ENCODE measurements at places on chromosomes 6 and 20. TPM values are rescaled to one million over a fixed set of nuclear protein-coding genes. Genes with fewer than 3 reads are reported as not detected.

DNA sequence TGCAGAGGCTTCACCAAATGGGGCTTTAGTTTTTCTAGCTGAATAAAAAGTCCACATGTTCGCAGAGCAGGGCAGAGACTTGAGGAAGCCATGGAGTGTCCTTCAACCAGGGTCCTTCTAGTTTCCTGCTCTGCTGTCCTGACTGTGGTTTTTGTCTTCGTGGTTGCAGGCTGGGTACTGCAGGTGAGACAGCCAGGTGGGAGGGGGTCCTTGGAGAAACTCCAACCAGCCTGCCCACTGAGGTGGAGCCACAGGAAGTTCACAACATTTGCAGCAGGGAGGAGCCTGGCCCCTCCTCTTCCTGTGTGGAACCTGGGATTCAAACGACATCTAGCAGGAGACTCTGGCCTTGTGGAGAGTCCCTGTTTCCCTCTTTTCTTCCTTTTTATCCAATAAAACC is 68.8 kb upstream of the MYLIP start:
- no peak for DNase-seq
- H3K27ac ChIP-seq: no peak overlapping the region
- H3K27me3 ChIP-seq: peaks cover 4% of the 10 kb centered on the region
- H3K4me1 ChIP-seq: no peaks in the 10 kb centered on the region
- no peaks in the 10 kb centered on the region for H3K36me3 ChIP-seq

DNA sequence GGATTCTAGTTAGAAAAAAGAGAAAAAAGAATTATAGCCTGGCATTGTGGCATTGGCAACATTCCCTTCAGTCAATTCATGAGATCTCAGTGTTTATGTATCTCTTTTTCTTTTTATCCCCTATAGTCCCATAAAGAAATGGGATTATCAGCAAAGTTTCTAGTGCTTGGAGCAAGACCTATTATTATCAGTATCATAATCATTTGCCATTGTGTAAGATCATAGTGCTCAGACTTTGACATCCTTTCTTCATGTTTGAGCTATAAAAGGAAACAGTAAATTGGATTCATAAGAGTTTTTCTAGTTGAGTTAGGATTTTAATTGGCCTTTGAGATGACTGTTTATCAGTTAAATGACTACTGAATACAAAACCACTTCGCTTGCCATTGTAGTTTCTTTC is 295.6 kb downstream of the GRIK2 start:
- H3K27me3 ChIP-seq: no peaks in the 10 kb centered on the region
- no peaks in the 10 kb centered on the region for H3K36me3 ChIP-seq
- H3K4me3 ChIP-seq: no peak overlapping the region
- H3K27ac ChIP-seq: no peak overlapping the region
- H3K4me1 ChIP-seq: no peaks in the 10 kb centered on the region

DNA sequence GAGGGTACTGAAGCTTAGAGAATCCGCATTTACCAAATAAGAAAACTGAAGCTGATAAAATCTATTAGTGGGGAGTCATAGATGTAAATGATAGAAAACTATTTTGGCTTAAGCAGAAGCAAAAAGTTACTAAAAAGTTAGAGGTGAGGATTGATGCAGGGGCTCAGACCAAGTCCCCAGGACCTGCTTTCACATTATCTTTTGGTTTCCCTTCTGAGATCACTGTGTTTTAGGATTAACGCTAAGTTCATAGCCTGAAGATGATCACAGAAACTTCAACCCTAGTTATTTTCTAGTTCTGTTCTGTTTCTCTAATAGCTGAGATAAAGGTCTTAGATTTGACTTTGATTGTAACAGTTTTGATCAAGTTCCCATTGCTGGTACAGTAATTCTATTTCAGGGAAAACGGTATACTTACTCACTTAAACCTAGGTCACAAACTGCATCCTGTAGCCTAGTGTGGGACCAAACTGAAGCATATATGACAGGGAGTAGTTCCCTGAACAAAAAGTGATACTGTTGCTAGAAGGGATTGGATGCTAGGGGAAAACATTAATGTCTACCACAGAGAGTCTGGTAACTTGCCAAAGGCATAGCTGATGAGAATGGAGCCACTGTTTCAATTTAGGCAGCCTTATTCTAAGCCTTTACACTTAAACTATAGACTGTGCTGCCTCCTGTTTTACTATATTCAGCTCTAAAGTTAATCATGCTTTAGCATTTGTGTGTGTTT is 13.1 kb downstream of the CYB5R4 start:
- DNase-seq: no peak
- H3K4me3 ChIP-seq: no peak overlapping the region
- no peaks in the 10 kb centered on the region for H3K27me3 ChIP-seq
- peaks cover 15% of the 10 kb centered on the region for H3K36me3 ChIP-seq
- no peak overlapping the region for H3K27ac ChIP-seq

DNA sequence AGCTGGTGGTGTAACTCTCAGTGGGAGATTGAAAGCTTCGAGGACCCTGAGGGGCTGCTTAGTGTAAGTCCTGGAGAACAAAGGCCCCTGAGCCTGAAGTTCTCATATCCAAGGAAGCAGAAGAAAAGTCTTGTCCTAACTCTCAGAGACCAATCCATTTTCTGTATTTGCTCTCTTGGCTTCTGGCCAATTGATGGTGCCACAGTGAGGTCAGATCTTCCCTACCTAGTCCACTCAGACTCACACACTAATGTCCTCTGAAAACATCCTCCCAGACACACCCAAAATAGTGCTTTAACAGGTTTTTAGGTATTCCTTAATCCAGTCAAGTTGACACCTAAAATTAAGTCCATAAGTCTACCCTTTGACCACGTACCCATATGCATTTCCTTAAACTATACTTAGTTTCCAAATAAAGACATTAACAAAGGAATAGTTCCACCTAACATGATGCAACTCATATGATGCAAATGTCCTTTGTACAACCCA is 29.4 kb downstream of the ZNF292 start:
- peaks cover 71% of the 10 kb centered on the region for H3K4me1 ChIP-seq
- no peaks in the 10 kb centered on the region for H3K27me3 ChIP-seq
- peak overlapping the region; percentile 14 for H3K27ac ChIP-seq
- peaks cover 19% of the 10 kb centered on the region for H3K36me3 ChIP-seq

Gene HLA-DRA
- 5.6 TPM for total RNA-seq

Gene ZKSCAN4
- 3.8 TPM for total RNA-seq

Data from activated CD4-positive, alpha-beta memory T cell treated with anti-CD3 and anti-CD28 coated beads for 36 hours (primary cell).